ENCODE measurements at places on chromosomes 5 and 9.

- no peak for DNase-seq
These were observed 25.0 kb downstream of the NDFIP1 start for GRCh38 chr5:142133330-142134206.

- DNase-seq, result no peak
These were observed 100.4 kb downstream of the GLDC start for GRCh38 chr9:6545017-6545691.

- DNase-seq, result no peak
These were observed 912.3 kb upstream of the SEMA6A start for GRCh38 chr5:117486879-117487391.

GRCh38 chr5:138611678-138612218 lies 36.5 kb upstream of the HSPA9 start:
- DNase-seq, result no peak

GRCh38 chr9:126599047-126599650 lies 14.6 kb upstream of the LMX1B start:
- DNase-seq, result no peak

DNA sequence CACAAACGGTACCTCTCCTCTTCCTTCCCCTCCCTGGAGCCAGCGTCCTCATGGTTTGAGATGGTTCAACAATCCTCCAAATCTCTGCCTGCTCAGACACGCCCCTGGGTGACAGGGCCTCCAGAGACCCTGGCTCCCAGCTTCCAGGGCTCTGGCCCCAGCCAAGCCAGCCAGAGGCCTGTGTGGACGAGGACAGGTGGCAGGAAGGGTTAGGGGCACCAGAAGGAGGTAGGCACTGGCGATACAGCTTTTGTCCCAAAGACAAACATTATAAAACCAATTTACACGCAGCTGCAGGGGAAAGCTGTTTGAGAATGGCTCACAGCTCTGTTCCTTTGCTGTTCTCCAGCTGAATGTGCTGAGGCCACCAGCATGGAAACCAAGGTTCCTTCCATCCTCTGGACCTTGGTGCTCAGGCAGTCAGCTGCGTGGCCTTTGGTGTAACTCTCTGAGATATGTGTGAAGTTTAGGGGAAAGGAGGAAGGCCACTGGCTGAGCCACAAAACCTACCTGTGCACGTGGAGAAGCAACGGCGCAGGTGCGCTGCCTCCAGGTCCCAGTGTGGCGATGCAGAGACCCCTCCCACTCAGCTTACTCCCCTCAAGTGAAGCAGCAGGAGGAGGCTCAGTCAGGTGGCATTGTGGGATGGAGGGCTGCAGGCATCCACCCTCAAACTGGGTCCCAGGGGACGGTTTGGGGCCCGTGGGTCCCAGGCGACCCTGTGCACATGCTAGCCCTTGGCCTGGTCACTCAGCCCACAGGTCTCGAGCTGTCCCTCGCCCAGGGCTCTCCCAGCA lies 4.3 kb upstream of the QRFP start:
- no peak for DNase-seq

DNA sequence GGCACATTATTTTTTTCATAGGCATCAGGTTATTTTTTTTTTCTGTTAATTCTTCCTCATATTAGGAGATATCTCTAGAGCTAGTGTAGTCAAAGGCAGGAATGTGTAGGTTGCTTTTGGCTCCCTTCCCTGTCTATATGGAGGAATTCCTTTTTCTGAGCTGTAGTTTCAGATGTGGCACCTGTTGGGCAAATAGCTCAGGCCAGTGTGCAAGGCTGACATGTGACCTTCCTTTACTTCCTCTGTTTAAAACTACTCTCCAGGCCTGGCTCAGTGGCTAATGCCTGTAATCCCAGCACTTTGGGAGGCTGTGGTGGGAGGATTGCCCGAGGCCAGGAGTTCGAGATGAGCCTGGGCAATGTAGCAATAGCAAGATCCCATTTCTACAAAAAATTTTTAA lies 40.5 kb upstream of the KIAA1958 start:
- no peak for DNase-seq

Measured in stimulated activated CD4-positive, alpha-beta T cell treated with anti-CD3 and anti-CD28 coated beads, Interleukin-4, amount 100 ng/mL, for 4 hours (primary cell).